Heart right ventricle (tissue), 16 donors: ENCODE measurements at places on chromosomes 12 and 14.

GRCh38 chr14:100841761-100842403 is 16.0 kb downstream of the MEG3 start:
- H3K27me3 ChIP-seq = no peaks in the 10 kb centered on the region
- H3K36me3 ChIP-seq = no peaks in the 10 kb centered on the region
- no peaks in the 10 kb centered on the region for H3K4me1 ChIP-seq
- H3K4me3 ChIP-seq = no peak overlapping the region
- no peak for DNase-seq

DNA sequence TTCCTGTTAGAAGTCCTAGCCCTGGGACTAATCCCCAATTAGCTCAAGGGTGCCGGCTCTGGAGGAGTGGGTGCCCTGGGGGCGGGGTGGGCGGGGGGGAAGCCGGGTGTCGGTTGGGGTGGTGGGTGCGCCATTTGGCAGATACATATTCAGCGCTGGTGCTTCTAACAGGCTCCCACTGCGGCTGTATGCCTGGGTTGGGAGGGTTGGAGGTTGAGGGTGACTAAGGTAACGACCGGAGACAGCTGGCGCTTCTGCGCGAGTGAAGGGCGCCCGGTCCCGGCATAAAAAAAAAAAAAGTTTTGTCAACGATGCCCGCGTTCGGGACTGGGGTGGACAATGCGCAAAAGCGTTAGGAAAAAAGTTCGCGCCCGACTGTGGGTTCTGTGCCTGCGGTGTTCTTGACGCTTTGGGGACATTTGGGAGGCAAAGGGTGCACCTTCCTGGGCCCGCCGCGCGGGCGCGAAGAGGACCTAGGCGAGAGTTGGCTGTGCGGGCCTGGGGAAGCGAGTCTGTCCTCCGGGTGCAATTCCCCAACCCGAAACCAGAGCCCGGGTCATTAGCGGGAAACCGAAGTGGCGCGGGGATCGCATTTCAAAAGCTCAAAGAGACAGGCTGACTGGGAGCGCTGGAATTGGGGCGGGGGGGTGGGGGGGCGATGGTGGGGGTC is 19.2 kb downstream of the TBX3 start:
- no peaks in the 10 kb centered on the region for H3K36me3 ChIP-seq
- peaks cover 24% of the 10 kb centered on the region for H3K4me1 ChIP-seq
- DNase-seq = no peak

GRCh38 chr12:81263072-81263471 is 185.2 kb downstream of the ACSS3 start:
- no peaks in the 10 kb centered on the region for H3K36me3 ChIP-seq
- H3K4me1 ChIP-seq = no peaks in the 10 kb centered on the region
- H3K4me3 ChIP-seq = no peak overlapping the region
- no peak overlapping the region for H3K27ac ChIP-seq

- H3K27me3 ChIP-seq = no peaks in the 10 kb centered on the region
- no peaks in the 10 kb centered on the region for H3K4me1 ChIP-seq
- H3K4me3 ChIP-seq = no peak overlapping the region
- H3K36me3 ChIP-seq = no peaks in the 10 kb centered on the region
Observed at GRCh38 chr14:83825843-83826242, 1704.1 kb upstream of the FLRT2 start.

DNA sequence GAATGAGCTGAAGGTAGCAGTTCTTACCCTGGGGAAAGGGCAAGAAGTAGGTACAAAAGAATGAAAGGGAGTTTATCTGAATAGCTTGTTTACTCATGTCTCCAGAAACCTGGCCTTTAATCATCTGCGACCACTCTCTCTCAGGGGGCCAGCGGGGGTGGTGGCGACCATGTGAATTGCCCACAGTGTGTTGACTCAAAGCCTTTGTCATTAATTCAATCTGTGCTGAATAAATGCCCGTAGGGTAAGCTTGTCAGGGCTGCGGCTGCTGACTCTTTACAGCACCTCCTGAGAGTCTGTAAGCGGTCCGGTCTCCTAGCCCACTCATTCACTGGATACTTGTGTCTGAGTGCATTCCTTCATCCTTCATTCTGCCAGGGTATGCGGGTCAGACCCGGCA is 874.4 kb downstream of the SLC6A15 start:
- no peaks in the 10 kb centered on the region for H3K36me3 ChIP-seq
- no peak for DNase-seq
- no peaks in the 10 kb centered on the region for H3K27me3 ChIP-seq

DNA sequence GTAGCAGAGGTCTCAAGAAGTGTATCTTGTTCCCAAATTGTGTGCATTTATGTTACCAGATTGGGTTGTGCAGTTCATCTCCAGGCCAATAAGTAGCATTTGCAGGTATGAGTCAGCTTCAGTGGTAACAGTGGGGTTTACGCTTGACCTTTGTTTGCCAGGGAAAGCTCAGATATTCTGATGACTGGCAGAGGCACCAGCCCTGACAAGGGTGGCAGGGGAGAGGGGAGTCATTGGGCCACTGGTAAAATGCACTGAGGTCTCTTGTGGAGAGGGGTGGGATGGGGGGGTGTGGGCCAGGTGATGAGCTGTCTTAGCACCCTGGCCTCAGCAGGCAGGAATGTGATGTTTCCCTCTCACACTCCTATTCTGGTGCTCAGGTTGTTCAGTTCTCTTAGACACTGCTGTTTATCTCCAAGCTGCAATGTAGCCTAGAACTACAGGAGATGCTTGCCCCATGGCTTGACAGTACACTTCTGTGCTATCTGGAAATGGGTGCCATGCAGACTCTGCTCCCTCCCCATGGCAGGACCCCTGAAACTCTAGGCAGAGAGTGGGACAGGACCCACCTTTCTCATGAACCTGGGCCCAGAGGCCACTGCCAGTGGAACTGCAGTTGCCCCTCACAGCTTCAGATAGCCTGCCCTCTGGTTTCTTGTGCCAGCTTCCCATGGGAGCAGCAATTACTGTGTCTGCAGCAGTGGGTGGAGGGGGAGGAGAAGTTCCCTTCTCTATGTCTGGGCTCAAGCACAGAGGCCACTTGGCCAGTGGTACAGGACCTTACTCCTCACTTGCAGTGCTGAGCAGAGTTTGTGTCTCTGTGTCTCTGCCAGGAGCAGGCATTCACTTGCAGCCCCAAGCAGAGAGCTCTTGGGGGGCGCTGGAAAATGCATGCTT is 31.9 kb downstream of the USP15 start:
- no peak overlapping the region for H3K27ac ChIP-seq
- H3K27me3 ChIP-seq = no peaks in the 10 kb centered on the region
- peaks cover 61% of the 10 kb centered on the region for H3K4me1 ChIP-seq
- DNase-seq = no peak
- no peaks in the 10 kb centered on the region for H3K36me3 ChIP-seq
- H3K4me3 ChIP-seq = no peak overlapping the region

DNA sequence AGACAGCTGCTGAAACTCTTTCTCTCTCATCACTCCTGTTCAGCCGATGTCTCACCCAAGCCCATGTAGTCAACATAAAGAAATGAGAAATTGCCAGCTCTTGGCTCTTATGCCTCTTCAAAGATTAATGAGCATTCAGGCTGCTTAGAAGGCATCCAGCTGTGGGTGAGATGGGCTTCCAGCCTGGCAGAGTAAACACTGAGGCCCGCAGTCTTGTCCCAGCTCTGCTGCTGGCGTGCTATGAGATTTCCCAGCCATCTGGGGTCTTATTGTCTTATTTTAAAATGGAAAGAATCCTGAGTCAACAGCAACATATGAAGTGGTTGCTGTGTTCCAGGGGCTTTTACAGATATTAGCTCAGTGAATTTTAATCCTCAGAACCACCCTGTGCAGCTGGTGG is 12.6 kb downstream of the RXYLT1 start:
- no peak for DNase-seq
- no peaks in the 10 kb centered on the region for H3K4me1 ChIP-seq
- no peaks in the 10 kb centered on the region for H3K36me3 ChIP-seq
- H3K27ac ChIP-seq = no peak overlapping the region
- no peaks in the 10 kb centered on the region for H3K27me3 ChIP-seq
